ENCODE measurements at places on chromosomes 12 and 14.

- DNase-seq = no peak
Observed at GRCh38 chr12:48996794-48997718, 2.1 kb downstream of the DDN start.

DNA sequence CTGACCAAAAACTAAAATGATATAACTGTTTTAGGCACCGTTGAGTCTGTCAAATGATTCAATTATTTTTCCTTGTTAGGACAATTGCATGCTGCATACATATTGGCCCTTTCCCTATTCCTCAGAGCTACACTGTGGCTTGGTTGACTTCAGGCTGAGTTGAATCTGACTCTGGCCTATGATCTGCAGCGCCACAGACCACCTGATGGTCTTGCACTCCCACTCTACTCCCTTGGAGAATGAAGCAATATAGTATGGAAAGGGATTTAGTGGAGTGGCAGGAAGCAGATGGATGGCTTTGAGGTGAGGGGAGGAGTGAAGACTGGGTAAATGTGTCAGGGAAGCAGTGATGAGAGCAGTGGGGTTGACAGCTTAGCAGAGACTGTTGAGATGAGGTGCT lies 579.0 kb upstream of the STXBP6 start:
- DNase-seq = no peak

DNA sequence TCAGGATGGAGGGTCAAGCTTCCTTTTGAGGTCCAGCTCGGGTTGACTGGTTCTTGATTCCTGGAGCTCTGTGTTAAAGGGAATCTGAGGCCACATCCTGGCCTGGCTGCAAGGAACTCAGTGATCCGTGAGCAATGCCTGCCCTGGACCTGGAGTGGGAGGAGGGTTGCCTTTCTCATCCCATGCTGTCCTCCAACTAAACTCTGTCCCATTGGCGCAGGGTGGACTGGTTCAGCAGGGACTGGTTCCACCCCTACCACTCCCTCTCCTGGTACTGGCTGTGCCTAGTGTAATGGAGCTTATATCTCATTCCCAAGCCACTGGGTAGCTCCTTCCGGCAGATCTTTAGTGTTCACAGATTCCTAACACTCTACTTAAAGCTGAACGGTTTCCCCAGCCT lies 3.9 kb upstream of the CMKLR1 start:
- peak; percentile 32 for DNase-seq

DNA sequence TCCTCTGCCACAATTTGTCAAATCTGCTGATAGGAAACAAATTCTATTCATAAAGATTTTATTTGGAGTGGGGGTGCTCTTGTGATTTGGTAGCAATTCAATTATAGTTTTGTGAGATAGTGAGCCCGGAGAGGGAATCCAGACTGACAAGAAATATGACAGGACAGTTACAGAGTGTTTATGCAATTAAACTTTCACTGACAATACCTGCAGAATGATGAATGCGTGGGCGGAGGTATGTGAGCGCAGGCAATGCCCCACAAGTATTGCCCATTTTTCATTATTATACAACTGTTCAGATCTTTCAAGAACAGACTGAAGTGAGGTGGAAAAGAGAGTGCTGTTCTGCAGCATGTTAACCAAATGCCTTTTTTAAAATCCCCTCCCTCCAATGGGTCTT lies 259.0 kb downstream of the EGLN3 start:
- DNase-seq = no peak

DNA sequence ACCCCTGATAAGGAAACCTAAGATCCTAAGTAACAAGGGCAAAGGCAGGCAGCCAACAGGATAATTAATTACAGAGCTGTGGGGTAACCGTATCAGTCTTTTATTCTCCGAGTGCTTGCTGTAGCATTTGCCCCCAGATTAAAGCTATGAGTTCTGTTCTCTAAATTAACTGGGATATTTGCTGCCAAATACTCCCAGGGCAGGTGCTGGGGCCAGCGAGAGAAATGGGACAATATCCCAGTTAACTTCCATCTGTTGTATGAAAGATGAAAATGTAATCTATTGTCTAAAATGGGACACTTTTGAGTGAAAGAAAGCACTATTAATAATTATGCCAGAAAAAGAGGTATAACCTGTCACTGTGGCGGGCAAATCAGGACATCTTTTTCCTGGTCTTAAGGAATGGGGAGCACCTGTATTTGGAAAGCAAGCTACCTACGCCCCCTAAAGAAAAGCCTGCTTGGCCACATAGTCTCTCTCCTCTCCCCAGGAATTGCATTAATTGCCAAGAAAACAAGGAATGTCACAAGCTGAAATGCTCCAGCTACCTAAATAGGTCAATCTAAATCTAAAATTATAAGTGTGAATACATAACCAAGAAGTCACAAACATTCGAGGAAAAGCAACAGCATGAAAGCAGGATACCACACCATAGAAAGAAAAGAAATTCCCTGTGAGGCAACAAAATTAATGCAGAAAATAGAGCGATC lies 26.7 kb upstream of the CFAP54 start:
- no peak for DNase-seq

GRCh38 chr12:115398311-115398781 lies 714.4 kb upstream of the TBX3 start:
- no peak for DNase-seq

DNA sequence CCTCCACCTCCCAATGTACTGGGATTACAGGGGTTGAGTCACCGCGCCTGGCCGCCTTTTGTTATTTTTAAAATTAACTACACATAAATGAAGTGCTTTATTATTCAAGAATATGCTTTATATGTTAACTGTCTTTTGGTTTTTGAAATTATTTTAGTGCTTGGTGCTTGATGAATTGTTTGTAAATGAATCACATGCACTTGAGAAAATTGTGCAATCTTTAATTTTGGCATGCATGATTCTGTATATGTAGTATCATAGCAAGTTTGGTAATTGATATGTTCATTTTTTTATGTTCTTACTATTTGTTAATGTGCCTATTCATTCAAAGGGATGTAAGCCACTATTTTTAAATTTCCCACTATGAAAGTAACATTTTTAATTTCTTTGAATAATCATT lies 440.9 kb downstream of the NAV3 start:
- no peak for DNase-seq

GRCh38 chr14:34060651-34060999 lies 109.8 kb upstream of the EGLN3 start:
- DNase-seq = no peak

- DNase-seq = no peak
Observed at GRCh38 chr12:131058700-131059099, 105.0 kb downstream of the ADGRD1 start.

- DNase-seq = no peak
Observed at GRCh38 chr14:50943943-50944646, at the start of gene PYGL. Gene PYGL (minus strand): TSS chr14:50944483. CDS start chr14:50944403, 80 bp downstream.

DNA sequence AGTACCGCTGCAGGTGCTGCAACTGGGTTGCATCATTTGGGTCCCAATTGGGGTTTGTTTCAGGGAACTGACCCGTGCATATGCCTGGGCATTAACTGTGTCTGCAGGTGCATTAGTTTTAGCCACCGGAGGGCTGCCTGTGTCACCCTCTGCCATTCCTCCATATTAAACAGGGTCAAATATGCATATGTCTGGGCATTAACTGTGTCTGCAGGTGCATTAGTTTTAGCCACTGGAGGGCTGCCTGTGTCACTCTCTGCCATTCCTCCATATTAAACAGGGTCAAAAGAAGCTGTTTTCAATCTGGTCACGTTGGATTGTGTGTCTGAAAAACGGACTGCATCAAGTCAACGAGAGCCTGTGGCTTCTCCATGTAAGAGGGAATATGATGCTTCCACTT lies 1317.0 kb downstream of the TMEM121 start:
- no peak for DNase-seq

- DNase-seq = no peak
Observed at GRCh38 chr14:104579507-104579906, at the start of gene C14orf180. Gene C14orf180 (plus strand): TSS chr14:104579764. CDS start chr14:104586431, 6,667 bp downstream.

- no peak for DNase-seq
Observed at GRCh38 chr12:104751594-104751993, 206.5 kb downstream of the SLC41A2 start.

DNA sequence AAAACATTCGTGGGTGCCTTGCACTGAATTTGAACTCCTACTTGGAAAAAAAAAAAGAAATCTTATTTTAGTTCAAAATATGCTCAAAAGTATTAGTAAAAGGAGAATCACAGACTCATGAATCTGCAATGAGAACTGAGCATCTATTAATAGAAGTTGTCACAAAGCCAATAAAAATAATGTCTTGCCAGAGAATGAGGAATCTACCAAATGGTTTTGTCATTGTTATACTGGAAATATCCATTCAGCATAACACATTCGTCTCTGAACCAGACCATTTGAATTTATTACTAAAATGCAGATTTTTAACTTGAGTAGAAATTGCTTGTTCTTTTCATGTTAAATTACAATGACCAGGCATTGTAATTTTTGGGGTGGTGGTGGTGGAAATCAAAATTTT lies 11.6 kb upstream of the PTPRB start:
- DNase-seq = no peak

- DNase-seq = peak; percentile 83
Observed at GRCh38 chr14:63893701-63894458, 41.1 kb downstream of the SYNE2 start.

- DNase-seq = no peak
Observed at GRCh38 chr12:10142976-10143589, 13.1 kb upstream of the CLEC7A start.

- DNase-seq = no peak
Observed at GRCh38 chr14:94853920-94854319, 84.0 kb upstream of the GSC start.

DNA sequence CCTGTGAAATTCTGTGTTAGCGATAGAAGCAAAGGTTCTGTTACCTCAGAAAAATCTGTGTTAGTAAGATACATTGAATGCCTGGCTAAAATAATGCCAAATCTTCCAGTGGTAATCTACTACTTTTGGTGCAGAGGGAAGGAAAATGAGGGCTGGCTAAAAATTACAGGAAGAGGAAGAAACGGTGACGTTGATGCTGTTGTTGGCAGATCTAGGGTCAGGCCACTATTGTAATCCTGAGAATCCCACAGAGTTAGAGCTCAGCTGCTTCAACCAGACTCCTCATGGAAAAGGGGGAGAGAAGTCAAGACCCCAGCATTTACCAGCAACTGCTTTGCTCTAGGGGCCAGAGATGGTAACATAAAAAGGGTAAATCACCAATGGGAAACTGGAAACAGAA lies 145.1 kb downstream of the PPM1H start:
- no peak for DNase-seq

GRCh38 chr14:78758333-78758732 lies 588.2 kb downstream of the NRXN3 start:
- no peak for DNase-seq

- DNase-seq = no peak
Observed at GRCh38 chr14:101604935-101605780, 43.9 kb downstream of the DIO3 start.

DNA sequence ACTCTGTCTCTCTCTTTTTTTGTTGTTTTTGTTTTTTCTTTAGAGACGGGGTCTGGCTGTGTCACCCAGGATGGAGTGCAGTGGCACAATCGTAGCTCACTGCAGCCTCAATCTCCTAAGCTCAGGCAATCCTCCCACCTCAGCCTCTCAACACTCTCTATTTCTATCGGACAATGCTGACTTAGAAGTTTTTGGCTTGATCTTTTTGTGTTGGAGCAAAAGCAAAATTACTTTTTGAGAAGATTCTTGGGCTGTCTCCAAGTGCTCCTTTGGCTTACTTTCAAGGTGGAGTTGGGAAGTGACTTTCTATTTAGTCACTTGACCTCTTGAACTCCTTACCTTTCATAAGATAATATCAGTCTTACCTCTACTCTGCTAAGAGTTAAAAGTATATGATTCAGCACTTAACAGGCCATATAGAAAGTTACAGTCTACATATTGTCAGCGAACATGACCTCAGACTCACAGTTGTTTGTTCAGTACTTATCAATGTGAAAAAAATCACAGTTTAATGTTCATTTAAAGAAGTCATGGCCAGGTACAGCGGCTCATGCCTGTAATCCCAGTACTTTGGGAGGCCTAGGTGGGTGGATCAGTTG lies 15.4 kb upstream of the MIA2 start:
- no peak for DNase-seq

DNA sequence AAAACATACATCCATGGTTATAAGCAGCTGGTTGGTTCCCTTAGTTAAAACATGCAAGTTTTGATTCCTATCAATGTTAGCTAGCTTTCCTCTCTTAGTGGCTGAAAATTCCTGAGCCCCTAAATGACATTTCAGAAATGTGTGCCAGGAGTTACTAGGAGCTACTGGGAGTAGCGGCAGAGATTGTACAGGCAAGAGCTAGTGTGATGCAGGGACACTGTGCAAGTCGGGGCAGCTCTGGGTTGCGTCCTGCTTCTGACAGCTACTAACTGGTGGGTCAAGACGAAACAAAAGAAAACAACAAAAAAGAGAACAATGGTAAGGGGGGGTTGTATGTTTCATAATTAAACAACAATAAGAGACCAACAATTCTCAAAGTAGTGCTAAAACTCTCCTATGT lies 35.4 kb downstream of the LRIG3 start:
- no peak for DNase-seq

GRCh38 chr14:24483604-24484252 lies 24.3 kb downstream of the CMA1 start:
- no peak for DNase-seq

- DNase-seq = no peak
Observed at GRCh38 chr14:72833174-72833573, 60.7 kb downstream of the DPF3 start.

- DNase-seq = no peak
Observed at GRCh38 chr14:91254461-91254860, 10.0 kb upstream of the GPR68 start.

- no peak for DNase-seq
Observed at GRCh38 chr14:34064349-34064748, 113.5 kb upstream of the EGLN3 start.

DNA sequence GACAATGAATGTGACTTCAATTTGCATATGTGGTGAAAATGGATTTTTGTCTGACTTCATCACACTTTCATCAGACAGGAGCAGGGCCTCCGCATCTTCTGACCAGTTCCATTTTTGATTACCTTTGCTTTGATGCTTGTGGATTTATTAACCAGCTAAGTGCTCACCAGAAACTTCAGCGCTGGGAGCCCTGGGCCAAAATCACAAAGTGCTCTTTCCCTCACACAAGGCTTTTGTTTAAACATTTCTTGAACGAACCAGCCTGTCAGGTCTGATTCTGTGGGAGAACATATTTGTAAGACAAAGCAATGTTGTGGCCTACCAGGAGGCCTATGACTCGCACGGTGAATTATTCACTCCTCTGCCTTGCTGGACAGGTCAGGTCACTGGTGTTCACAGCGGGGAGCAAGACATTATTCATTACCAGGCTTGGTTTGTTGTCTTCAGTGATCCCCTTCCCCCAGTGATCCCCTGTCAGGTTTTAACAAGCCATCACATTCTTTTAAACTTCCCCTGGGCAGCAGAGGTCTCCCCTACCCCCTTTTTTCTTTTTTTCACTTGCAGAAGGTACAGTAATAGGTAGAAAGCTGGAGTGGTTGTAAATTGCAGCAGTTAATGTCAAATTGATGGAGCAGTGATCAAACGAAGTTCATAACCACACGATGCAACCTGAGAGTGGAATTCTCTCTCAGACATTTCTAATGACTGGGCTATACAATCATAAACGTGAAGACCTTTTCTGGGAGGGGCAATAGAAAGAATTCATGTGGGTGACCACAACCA lies 167.5 kb upstream of the PRICKLE1 start:
- peak; percentile 99 for DNase-seq
